ENCODE measurements at places on chromosomes 3 and 15.

DNA sequence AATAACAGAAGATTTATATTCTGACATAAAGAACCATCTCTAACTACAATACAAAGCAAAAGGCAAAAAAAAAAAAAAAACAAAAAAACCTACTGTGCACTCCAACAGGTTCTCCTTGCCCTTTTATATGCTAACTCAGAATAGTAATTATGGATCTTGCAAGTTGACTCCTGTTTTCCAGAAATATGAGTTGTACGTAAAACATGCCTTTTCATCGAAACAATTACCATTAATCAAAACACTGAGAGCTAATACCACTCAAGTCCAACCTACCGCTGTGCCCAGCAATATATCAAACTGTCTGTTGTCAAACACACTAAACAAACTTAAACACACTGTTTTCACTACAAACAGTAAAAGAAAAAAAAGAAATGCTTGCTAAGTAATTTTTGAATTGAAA is 389.8 kb downstream of the TBC1D5 start:
- DNase-seq, result no peak

GRCh38 chr15:97903971-97904572 is 56.4 kb upstream of the ARRDC4 start:
- DNase-seq, result no peak

DNA sequence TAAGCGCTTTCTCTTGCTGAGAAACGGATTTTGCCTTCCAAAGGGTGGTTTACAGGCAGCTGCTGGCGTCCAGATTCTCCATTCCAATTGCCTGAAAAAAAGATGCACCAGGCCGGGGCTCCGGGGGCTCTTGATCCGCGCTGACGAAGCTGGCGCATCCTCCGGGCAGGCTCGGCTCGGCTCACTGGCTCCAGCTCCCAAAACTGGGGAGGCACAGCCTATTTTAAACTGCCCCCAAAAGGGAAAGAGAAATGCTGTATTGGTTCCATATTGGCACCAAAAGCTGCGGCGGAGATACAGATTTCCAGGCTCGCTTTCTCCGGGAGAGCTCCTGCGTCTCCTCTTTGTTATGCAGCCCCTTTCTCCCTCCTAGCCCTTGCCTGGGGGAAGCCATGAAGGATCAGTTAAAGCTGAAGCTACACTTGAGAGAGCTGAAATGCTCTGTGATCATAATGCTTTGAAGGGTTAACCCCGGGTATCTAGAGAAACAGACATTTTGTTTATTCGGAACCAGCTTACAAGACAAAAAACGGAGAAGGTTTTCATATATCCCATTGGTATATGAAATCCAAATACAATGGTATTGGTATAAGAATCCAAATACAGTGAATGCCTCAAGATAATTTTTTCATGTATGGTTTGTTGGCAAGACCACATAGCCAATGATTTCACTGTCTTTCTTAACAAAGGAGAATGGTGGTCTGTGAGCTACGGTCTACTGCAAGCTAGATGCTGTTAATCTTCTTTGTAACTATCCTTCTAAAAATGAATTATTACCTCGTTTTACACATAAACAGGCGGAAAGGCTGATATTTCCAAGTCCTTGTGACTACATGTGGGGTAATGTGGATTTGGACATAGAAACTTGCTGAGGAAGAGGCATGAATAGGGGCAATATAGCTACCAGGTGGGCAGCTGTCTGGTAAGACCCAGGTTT is 693 bp downstream of the CD200 start:
- DNase-seq, result no peak

- no peak for DNase-seq
These were observed 6.5 kb upstream of the SYNM start for GRCh38 chr15:99098426-99098825.

DNA sequence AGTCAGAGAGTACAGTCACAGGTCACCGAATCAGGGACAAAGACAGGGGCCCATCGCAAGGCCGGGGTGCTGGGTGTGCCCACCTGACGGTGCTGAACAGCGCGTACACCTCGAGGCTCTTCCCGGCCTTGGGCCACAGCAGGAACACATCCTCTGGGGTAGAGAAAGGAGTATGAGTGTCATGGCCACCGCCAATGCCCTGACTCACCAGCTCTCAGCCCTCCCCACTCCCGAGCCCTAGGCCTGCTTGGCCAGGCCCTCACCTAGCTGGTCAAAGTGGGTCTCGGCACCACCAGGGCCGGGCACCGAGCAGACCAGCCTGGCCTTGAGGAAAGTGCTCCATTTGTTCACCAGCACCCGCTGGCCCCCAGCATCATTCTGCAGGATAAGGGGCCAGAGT is 4.2 kb downstream of the SEMA3G start:
- no peak for DNase-seq

- no peak for DNase-seq
These were observed 30.2 kb downstream of the PGPEP1L start for GRCh38 chr15:98977441-98977840.

DNA sequence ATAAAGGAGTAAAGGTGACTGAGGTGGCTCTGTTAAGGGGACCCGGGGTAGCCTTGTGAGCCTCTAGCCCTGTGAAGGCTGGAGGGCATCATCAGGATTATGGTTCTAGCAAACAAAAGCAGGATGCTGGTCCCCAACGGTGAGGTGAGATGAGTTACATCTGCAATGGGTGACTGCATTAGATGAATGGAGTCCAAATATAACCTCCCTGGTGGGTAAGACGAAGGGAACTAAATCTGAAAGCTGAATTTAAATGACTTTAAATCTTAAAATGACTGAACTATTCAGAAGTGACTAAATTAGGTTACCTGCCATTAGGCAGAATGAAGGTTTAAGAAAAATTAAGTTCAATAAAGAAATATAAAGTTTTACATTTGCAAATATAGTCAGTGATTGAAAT is 4.6 kb upstream of the HLTF start:
- no peak for DNase-seq

DNA sequence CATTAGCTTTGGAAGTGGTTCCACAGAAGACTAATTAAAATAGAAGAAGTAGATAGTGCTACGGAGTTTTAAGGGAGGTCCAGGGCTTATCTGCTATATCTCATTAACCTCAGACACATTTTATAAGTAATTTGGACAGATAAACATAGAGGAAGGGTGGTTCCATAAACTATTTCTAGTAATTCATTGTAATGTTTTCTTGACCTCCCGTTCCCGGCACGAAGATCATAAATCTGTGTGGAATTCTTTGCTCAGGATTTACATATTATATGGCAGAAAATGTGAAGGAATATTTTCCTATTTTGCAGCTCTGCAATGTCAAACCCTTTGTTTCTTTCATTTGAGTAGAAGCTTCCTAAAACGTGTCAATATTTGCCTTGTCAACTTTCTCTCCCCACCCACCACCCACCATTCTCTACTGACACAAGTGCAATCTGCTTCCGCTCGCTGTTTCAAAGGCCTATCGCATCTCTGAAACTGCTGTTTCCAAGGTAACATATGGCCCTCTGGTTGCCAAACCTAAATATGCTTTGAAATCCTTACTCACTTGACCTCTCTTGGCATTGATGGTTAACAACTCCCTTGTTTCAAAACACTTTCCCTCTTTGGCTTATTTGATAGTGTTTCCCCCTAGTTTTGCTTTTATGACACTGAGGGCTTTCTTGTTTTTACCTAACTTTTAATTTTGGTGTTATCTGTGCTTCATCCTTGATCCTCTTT is 21.4 kb upstream of the PLSCR5 start:
- DNase-seq, result no peak

DNA sequence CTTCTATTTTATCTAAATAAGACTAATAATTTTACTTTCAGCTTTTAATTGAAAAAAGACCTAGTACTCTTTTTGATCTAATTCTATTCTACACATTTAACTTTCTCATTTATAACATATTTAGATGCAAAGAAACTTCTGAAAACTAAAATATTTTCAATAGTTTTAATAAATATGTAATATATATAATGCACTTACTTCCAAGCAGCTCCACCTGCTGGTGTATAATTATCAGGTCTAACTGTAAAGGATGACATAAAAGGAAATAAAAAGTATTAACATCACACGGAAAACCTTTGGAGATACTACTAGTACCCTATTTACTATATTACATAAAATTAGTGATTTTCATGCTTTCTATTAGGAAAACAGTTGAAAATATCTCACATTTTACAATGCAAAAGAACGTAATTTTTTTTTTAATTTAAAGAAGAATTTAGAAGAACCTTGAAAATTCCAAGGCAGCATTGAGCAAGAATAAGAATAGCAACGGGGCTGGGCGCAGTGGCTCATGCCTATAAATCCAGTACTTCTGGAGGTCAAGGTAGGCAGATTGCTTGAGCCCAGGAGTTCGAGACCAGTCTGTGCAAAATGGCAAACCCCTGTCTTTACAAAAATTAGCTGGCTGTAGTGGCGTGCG is 10.2 kb downstream of the PLSCR5 start:
- no peak for DNase-seq

GRCh38 chr3:59464187-59464586 is 414.4 kb upstream of the CFAP20DC start:
- DNase-seq, result no peak

DNA sequence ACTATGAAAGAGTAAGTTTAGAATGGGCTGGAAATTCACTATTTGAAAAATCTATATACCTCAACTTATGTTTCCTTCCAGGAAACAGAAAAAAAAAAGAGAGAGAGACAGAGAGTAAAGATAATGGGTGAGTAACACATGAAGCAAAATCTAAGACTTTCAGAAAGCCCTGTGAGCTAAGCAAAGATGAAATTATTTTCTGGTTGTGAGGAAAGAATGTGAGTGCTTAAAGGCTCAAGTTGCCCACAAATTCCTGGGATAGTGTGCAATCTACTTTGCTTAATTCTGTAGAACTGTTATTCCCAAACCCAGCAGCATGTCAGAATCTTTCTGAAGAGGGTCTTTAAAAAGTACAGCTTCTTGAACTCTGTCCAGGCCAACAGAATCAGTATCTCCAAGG is 337.7 kb upstream of the AGTR1 start:
- DNase-seq, result no peak

GRCh38 chr3:77320514-77320913 is 280.6 kb downstream of the ROBO2 start:
- DNase-seq, result no peak

DNA sequence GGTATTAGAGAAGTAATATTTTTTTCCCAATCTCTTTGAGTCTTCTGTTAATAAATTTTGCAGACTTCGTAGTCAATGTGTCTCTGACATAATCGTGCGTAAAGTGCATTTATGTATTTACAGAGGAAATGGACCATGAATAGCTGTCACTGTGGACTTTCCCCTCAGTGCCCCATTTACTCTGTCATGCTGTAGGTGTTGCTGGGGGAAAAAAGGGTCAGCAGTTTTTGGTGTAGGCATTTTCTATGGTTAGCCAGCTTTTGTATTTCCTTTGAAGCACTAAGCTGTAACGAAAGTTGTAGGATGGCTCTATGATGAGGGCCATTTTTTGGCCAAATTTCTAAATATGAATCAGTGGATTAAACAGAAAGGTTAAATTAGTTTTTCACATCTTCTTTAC is 598.4 kb downstream of the FGF12 start:
- no peak for DNase-seq

DNA sequence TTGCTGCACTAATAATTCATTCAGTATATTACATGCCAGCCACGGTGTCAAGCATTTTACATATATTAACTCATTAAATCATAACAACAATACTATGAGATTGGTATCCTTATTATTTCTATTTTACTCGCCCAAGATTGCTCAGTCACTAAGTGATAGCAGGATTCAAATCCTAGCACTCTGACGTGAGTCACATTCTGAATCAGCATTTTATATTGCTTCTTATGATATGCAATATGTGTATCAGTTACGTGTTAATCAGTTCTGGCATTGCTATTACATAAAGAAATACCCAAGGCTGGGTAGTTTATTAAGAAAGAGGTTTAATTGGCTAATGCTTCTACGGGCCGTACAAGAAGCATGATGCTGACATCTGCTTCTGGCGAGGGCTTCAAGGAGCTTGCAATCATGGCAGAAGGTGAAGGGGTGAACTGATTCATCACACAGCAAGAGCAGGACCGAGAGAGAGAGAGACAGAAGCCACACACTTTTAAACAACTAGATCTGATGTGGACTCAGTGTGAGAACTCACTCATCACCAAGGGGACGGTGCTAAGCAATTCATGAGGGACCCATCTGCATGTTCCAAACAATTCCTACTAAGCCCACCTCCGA is 166.5 kb upstream of the TMCO5A start:
- no peak for DNase-seq

- no peak for DNase-seq
These were observed 247.1 kb upstream of the CDIN1 start for GRCh38 chr15:36332301-36332700.

GRCh38 chr15:71577071-71577470 is 233.3 kb upstream of the NR2E3 start:
- DNase-seq, result no peak

DNA sequence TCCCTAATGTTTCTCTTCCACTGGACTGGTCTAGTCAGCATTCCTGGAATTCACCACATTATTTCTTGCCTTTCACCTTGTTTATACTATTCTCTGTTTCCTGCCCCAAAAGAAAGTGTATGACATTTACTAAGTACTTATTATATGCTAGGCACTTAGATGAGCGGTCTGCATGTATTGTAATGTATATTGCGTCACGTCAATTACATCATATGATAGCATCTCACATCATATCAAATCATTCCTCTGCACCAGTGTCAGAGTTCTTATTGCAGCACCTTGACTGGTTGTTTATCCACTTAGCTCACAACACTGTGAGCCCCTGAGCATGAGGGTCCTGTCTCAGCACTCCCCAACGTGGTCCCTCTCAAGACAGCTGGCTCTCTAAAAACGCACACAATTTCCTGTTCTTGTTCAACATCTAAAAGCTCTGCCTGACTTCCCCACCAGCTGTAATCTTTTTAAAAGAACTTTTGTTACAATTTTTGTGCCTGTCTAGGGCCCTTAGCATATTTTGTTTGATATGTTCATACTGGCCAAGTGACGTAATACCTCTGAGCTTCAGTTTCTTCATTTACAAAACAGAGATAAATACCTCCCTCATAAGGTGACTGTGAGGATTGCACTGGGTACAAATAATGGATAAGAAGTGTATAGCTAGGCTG is 58.8 kb downstream of the ARHGAP31 start:
- peak; percentile 32 for DNase-seq

- DNase-seq, result no peak
These were observed 101.3 kb downstream of the NR2F2 start for GRCh38 chr15:96431786-96432185.

GRCh38 chr3:113948015-113948917 is 453 bp downstream of the ZDHHC23 start:
- DNase-seq, result peak; percentile 12

DNA sequence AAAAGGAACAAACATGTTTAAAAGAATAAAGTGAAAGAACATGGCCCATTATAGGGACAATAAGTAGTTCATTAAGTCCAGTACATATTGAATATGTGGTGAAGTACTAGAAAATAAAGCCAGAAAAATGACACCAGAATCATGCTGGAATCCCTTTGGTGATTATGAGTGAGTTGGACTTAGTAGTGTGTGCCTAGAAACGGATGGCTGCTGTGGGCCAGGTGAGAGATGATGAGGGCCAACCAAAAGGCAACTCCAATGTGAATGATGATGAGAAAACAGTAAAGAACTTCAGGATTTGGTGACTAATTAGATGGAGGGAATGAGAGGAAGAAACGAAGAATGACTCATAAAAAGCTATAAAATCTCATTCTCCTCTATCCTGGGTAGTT is 3.3 kb downstream of the CRYGS start:
- no peak for DNase-seq

All from T-helper 1 cell (primary cell).